ENCODE measurements at places on chromosomes 5 and 9.

DNA sequence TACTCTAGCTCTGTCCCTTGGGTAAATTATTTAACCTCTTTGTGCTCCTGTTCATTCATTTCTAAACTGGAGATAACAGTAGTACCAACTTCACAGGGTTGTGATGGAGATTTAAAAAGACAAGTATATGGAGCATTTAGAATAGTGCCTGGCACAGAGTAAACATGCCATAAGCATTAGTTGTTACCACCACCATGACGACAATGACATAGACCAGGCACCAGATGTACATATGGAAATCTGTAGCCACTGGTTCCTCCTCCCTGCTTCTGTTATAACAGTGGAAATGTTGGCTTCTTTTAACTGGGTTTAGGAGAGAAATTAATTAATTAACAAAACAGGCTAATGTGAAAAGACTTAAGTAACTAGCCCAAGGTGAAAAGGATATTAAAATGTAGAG, 217.5 kb downstream of the DENND1A start:
- DNase-seq = no peak

- DNase-seq = peak; percentile 69
Measured at GRCh38 chr5:76782444-76782843, 36.4 kb upstream of the F2RL1 start.

DNA sequence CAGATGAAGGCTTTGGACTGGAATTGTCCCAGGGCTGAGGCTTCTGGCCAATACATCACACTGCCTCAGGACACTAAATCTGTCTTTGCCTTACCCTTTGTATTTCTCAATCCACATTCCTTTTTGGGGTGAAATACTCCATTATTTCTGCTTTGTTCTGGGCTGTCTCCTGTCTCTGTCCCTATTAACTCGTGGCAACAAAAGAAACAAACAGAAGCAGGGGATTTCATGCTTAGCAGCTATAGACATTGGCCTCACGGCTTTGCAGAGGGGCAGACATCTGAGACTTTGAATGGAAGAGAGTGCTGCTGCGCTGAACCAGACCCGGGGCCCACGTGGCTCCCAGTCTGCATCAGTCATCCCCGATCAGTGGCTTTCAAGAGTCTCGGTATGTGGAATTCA, 129.7 kb downstream of the ARL15 start:
- DNase-seq = peak; percentile 51

GRCh38 chr9:35760651-35761050, 6.6 kb upstream of the MSMP start:
- DNase-seq = peak; percentile 78

DNA sequence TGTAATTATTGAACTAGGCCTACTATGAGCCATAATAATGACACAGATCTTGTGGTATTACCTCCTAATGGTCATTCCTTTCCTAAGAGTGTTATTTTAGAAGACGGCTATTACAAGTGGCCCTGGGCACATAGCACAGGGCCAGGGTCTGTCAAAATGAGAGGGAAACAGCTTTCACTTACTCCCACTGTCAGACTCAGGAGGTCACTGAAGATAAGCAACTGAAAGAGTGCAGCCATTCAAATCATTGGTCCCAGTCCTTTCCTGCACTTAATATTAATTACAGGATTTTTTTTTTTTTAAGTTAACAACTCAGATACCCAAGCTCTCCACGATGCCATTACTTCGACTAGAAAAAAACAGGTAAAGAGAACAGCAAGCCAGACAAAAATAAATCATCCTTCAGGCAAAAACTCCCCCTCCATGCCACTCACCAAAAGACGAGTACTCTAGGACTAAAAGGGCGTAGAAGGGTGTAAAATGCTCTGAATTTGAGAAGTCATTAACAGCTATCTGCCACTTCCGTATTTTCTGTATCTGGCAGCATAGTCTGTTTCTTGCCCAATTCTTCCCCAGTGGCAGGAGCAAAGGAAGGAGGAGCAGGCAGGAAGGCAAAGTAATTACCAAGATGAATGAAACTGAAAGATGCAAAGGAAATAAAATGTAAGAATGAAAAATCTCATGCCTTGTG, 87.4 kb downstream of the ZNF608 start:
- DNase-seq = no peak

GRCh38 chr5:157745041-157745456, 1.5 kb downstream of the LSM11 start:
- DNase-seq = no peak

Measured in iris pigment epithelial cell (primary cell).